NCI-H1417 (cell line): ENCODE measurements at places on chromosomes 2 and 18.

- DNase-seq = no peak
Observed at GRCh38 chr2:217437290-217437870, 565.4 kb downstream of the TNS1 start.

GRCh38 chr18:9513971-9514512 is 38.7 kb downstream of the RALBP1 start:
- DNase-seq = no peak

DNA sequence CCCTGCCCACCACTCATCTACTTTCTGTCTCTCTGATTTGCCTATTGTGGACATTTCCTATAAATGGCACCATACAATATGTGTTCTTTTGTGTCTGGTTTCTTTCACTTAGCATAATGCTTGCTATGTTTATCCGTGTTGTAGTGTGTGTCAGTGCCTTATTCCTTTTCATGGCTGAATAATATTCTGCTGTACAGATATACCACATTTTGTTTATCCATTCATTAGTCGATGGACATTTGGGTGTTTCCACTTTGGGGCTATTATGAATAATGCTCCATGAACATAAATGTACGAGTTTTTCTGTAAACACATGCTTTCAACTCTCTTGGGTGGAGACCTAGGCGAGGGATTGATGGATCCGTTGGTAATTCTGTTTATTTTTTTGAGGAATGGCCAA is 15.6 kb downstream of the ARL4C start:
- DNase-seq = no peak

- peak; percentile 80 for DNase-seq
Observed at GRCh38 chr18:76452357-76452756, 42.7 kb downstream of the ZNF516 start.

DNA sequence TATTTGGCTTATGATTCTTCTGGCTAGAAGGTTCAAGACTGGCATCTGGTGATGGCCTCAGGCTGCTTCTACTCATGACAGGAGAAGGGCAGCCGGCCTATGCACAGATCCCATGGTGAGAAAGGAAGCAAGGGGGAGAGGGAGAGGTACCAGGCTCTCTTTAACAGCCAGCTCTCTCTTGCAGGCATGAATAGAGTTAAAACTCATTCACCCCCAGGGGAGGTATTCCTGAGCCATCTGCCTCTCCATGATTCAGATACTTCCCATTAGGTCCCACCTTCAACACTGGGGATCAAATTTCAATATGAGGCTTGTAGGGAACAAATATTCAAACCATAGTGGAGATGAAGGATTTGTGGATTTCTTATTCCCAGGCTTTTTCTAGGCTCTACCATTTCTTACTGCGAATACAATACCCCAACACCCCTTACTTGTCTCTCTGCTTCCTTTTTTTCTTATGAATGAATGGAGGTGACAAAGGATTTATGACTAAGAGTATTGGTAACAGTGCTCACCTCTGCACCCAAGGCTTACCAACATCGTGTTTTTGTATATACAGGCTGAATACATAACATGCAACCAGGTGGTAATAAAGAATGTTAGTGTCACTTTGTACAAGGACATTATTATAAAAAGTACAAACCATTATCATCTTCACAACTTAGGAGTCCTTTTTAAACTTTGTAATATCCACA is 454.6 kb upstream of the TRIB2 start:
- DNase-seq = peak; percentile 49

DNA sequence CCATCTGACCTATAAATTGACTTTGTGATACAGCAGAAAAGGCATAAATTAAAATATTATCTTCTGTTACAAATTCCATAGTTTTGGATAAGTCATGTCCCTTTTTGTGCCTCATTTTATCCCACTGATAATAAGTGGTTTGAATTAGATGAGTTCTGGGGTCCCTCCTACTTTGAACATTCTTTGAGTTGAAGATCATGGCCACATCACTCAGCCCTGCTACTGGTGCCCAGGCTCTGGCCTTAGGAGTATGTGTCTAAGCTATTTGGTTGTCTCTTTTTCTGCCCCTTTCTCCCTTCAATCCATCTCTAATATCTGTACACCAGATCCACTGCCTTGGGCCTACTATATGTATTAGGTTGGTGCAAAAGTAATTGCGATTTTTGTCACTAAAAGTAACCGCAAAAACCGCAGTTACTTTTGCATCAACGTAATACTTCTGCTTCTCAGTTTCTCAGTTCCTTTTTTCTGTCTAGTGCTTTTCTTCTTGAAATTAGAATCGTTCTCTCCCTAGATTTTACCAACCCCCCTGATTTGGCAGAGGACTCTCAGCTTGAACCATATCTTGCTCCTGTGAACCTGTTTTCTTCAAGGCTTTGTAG is 362.5 kb upstream of the TNP1 start:
- no peak for DNase-seq

GRCh38 chr2:180003559-180003958 is 3.5 kb downstream of the CWC22 start:
- DNase-seq = no peak

GRCh38 chr2:151640087-151640486 is 94.2 kb downstream of the NEB start:
- no peak for DNase-seq

DNA sequence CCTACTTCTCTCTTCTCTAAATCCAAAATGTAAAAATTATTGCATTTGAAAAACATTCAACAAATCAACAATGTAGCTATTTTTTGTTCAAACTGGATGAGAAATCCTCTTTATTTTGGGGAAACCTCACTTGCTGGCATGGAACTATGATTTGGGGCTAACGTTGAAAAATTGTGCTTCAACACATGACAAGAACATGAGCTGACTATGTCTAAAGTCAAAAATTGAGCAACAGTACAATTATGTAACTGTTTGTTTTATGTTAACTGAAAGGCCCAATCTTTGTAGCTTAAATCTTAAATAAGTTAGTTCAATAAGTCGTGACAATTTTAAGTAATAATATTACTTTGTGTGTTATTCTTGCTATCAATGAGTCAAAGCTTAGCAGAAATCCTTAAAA is 67.3 kb downstream of the TMEFF2 start:
- DNase-seq = no peak

- DNase-seq = no peak
Observed at GRCh38 chr2:170227951-170228350, 50.0 kb downstream of the MYO3B start.

GRCh38 chr2:88452565-88452905 is at the start of gene FOXI3:
FOXI3 (minus strand) TSS chr2:88452693; CDS start chr2:88452535, 158 bp downstream.
- DNase-seq = no peak

- DNase-seq = no peak
Observed at GRCh38 chr18:61159246-61159645, 174.0 kb upstream of the CDH20 start.
